ENCODE measurements at places on chromosomes 11 and 22.

DNA sequence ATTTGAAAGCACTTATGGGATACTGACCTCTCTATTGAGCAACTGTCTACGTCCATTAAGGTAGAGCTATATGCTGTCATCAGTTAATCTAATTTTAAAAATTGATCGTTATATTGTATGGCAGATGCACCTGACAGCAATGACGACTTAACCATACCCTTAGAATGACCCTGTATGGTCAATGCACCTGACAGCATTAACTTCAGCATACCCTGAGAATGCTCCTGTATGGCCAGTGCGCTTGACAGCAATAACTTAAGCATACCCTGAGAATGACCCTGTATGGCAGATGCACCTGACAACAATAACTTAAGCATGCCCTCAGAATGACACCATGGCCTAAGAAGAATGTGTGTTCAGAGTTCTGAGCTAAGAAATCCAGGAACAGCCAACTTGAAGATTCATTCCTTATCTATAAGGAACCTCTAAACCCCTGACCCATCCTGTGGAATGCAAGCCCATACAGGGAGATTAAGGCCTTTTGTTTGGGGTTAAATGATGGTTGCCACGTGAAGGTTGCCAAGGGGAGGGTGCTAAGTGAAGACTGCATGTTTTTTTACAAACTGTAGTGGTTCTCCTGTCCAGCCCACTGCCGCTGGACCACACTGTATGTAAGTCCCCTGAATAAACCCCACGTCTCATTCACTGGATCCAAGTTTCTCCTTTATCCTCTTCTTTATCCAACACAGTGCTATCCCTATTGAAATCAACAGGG, 138.3 kb downstream of the GUCY1A2 start:
- DNase-seq = no peak

DNA sequence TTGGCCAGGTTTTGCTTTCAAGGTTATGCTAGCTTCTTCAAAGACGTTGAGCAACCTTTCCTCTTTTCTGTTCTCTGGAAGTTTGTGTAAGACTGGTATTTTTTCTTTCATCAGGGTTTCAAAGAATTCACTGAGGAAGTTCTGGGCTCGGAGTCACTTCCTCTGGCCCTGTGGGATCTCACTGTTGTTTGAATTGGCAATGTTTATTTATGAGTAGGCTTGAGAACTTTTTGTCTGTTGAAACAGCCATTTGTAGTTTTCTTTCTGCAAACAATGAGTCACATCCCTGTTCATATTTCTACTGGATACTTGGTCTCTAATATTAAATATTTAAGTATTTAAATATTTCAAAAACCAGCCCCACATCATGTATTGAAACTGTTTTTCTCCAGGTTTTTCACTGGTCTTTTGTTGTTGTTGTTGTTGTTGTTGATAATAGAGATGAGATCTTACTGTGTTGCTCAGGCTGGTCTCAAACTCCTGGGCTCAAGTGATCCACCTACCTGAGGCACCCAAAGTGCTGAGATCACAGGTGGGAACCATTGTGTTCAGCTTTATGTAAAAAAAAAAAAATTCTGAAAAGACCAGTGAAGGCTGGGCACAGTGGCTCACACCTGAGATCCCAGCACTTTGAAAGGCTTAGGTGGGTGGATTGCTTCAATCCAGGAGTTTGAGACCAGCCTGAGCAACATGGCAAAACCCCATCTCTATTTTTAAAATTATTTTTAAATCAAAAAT, 26.9 kb downstream of the SUSD2 start:
- DNase-seq = no peak

DNA sequence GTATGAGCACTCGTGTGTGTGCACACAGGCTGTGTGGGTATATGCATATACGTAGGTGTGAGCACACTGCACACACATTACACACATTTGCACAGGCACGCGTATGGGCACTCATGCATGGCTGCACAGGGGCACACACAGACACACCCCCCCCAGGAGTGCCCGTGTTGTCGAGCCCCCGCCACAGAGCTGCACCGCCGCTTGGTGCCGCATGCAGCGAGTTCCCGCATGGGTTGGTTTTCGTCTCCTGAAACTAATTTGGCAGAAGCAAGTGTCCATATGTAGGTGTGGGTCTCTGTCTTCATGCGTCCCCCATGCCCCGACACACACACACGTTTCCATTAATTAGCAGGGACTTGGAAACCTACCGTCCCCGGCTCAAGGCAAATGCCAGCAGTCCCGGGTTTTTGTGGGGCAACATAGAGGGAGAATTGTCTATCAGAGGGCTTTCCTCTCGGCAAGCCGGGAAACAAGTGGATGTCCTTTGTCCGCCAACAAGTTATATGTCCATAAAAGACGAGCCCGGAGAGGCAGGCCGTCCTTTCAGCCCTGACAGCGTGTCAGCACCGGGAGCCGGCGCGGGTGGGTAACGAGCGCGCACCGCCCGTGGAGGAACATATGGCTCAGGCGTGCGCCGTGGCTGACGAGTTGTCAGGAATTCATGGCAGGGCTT, 1291.7 kb downstream of the BRD1 start:
- DNase-seq = no peak

DNA sequence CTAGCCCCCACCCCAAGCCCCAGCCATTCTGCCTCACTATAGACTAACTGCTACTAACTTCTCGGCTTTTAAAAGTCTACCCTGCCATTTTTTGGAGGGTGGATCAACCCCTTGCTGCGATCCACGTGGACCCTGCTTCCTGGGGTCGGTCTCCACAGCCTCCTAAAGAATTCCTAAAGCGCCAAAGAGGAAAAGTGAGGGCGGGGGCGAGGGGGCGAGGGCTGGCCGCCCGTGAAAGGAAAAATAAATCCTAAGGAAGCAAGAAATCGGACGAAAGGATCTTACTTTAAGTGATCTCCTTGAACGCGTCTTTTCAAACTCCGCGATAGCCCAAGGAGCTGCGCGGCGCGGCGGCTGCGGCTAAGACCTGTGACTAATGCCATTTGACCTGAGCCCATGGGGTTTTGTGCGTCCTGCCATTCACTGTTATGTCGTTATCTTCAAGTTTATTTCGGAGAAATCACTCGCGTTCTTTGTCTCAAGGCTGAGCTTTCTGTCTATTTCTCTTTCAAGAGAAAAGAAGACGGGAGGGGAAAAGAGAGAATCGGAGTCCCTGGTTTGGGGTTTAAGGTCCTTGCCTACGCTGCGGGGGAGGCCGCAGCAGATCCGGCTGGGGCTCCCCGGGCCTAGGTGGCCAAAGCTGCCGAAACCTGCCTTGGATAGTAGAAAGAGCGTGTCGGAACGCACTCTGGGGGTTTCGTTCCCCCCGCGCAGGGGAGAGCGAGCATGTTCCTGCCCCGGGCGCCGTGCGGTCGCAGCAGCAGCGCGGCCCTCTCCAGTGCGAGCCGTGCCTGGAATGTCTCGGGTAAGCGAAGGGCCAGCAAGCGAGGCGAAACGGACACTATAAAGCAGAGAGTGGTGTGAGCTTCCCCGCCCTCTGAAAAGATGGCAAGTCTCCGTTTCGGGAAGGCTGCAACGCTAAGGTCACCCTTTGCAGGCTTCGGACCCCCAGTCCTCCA, 2.8 kb upstream of the DBX1 start:
- peak; percentile 34 for DNase-seq

DNA sequence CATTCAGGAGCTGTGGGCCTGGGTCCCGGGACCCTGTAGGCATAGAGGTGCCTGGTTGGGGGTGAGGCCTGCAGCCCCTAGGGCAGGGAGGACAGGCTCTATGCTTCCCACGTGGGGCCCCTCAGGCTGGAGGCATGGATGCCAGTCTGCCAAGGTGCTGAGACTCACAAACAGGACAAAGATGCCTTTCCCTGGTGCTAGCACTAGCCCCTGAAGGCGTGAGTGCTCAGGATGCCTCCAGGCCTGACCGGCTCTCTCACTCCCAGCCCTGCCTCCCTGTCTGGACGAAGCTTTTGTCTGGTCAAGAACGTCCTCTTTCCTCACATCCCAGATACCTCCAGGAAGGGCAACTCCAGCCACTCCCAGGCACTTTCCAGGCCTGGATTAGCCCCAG, 2.1 kb downstream of the CDC42BPG start:
- no peak for DNase-seq

DNA sequence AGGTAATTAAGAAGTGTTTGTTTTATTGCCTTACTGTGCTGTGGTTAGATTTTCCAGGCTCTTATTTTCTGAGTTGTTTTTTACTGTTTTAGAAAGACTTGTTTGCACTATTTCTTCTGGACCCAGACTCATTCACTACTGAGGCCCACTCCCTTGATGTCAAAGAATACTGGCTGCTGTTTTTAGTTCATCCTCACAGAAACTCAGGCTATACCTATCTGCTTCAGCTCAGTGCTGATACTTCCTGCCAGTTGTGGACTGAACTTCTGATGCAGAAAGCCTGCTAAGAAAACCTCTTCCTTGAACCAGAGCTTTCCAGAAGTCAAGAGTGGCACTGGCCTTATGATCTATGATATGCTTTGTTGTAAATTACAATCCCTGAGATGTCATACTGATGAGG, 15.9 kb upstream of the PIK3IP1 start:
- DNase-seq = no peak

DNA sequence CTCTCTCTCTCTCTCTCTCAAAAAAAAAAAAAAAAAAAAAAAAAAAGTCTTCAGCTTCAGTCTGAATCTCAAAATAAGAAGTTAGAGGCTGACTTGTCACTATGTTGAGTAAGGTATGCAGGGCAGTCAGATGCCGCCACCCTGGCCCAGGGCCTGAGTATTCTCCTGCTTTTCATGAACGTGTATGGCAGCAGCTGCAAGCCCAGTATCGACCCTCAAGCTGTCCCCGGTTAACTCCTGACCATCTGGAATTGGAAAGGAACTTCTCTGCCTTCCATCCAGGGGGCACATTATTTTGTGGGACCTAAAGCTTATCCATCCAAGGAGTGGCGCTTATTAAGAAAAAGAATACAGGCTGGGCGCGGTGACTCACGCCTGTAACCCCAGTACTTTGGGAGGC, 11.4 kb downstream of the MRGPRD start:
- DNase-seq = no peak

DNA sequence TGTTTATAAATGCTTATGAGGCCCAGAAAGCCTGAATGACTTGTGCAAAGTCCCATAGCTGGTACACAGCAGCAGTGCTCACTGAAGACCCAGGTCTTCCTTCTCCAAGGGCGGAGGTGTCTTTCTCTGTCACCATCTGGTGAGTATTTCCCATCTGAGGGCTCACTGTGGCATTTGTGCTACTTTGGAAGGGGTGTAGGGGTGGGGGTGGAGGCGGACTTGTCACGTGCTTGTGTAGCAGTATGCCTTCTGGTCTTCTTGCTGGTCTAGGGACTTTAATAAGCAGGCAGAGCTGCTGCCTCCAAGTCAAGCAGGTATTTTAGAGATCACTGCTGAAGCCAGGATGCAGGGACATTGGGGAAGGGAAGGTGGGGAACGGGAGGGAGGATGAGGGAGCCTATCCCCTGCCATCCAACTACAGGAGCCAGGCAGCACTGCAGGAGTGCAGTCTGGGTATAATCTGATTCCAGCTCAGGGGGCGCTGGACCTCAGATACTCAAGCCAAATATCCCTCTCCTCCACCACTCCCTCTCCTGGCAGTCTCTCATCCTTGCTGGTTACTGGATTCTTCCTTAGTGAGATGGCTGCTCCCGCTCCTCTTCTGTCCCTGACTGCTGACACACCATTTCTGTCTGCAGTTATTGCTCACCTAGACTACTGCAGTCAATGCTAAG, 3.4 kb downstream of the ABCC8 start:
- peak; percentile 92 for DNase-seq

DNA sequence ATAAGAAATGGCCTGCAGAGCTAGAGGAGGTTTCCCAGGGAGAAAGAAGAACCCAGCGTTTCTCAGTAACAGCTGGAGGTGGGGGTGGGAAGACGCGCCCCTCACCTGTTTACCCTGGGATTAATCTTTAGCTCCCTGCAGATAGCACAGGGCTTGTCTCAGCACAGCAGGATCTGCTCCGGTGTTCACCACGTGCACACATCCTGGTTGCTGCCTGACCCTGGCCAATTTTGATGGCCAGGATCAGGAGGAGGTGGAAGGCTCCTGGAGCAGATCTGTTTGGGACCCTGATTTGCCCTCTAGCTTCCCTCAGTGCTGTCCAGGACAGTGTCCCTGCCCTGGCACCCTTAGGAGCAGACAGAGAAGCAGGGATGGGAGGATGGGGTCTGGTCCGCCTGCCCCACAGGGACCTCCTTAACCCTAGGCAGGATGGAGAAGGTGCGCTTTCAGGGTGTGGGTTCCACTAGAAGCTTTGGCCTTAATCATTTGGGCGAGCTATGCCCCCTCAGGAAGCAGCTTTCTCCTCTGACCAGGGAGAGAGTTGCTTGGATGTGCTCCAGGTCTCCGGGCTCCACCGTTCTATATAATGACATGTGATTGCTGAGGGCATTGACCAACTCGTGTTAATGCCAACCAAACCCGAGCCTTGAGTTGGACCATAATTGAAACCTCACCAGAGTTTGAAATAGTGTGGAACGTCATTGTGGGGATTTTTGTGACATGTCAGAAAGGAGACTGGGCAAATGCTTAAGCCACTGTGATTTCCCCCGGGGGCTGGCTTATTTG, 19.3 kb downstream of the UPB1 start:
- DNase-seq = peak; percentile 80

DNA sequence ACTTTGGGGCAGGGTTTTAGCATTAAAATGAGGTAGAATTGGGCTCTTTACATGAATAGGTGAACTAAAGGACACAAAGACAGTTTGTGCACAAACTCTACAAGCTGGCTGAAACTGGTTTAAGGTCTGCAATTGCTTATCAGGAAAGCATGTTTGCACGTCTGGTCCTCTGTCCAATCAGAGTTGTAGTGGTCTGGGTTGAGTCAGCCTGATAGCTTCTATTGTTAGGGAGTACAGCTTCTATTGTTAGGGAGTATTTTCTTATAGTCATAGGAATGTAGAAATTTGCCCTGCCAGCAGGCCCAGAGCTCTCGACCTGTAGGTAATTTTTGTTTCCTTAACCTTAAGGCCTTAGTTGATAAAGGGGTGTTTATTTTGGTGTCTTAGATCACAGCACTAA, 1422.4 kb downstream of the LRRC4C start:
- no peak for DNase-seq

- no peak for DNase-seq
Observed at GRCh38 chr11:24683583-24683982, 186.7 kb downstream of the LUZP2 start.

DNA sequence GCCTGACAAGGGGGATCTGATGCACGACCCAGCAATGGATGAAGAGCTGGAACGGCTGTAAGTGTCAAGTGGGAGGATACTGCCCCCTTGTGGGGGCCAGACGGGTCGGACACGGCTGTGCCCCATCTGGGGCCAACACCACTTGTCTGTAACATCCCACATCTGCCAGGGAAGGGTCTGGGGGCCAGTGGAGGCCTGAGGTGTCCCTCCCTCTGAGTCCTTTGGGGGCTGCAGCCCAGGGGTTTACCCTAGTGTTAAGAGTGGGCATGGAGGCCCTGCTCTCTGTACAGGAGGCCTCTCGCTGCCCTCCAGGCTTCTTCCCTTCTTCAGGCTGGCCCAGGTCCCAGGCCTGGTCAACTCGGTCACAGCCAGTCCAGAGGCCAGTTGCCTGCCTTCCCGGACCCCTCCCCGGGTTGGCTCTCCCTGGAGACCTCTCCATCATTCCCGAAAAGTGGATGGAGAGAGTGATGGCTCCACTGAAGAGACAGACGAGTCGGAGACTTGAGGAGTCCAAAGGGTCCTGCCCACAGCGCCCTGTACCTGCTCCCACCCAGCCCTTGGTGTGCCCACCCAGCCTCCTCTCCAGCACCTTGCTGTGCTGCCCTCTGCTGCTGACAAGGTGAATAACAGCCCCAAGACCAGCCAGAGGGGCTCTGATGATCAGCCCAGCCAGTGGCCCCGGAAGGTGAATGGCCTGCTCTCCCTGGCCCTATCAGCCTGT, 15.4 kb downstream of the ARFGAP2 start:
- DNase-seq = peak; percentile 82

Measured in NCI-H82 (cell line).